Thyroid gland (tissue), 4 donors: ENCODE measurements at places on chromosomes 2 and 18. TPM values are rescaled to one million over a fixed set of nuclear protein-coding genes. Genes with fewer than 3 reads are reported as not detected.

- DNase-seq = no peak
These were observed 119.7 kb downstream of the PMAIP1 start for GRCh38 chr18:60019463-60019840.

DNA sequence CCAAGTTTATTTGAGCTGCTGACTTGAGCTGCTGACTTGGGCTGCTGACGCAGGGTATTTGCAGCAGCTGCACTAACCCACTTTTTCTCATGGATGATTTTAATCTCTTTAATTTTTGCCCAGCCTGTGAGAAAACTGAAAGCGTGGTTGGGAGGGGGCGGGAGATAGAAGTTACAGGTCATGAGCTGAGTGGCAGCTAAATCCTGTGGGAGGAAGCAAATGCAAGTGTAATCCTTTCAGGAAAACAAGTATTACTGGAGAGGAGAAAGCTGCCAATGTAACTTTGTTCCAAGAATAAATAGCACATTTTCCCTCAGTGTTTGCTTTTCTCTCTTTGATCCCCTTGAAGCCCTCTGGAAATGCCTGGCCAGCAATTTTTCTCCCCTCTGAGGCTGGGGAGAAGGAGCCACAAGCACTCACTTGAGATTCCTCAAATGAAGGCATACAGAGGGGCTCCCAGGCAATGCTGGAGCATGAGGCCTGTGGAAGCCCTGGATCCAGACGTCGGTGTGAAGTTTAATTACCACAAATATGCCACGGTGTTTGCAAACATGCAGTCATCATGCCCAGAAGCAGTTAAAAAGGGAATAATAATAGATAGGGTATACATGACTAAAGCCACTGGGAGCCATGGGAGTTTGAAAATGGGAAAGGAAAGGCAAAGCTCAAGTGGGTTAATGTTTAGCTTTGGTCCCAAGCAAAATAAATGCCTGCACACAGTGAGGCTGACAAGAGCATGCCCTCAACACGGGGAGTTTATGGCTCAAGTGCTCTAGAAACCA is 10.4 kb upstream of the EVA1A start:
- peak; percentile 57 for DNase-seq

DNA sequence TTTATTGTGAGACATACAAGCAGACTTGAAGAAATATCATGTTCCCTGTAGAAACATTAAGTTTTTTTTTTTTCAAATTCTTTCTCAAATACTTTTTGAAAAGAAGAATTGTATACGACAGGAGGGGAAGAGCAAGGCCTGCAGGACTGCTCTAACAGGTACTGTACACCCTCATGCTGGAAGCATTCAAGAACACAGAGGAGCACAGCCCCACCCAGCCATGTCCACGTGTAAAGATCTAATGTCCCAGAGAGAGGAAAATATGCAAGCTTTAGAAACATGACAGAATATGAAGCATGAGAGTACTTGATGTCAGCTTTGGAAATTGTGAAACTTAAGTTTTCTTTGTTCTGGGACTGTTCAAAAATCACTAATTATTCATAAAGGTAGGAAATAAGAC is 191.6 kb downstream of the TTC32 start:
- DNase-seq = no peak

DNA sequence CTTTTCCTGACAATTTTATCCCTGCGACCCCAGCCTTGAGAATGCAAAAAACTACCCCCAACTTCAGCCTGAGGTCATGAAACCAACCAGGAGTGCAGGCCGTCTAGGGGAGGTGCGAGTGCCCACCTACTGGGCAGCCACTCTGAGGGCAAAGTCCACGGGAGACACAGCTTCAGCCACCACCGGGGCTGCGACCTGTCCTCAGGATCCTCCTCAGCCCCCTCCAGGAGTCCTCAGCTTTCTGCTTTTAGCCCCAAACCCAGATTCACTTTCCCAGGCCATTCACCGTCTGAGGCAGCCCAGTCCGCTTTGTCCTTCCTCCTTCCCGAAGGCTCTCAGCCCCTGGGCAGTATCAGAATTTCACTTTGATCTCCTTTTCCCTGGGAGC is 210.2 kb upstream of the TNP1 start:
- DNase-seq = no peak

GRCh38 chr18:68509902-68510301 is 205.0 kb downstream of the TMX3 start:
- no peak for DNase-seq

DNA sequence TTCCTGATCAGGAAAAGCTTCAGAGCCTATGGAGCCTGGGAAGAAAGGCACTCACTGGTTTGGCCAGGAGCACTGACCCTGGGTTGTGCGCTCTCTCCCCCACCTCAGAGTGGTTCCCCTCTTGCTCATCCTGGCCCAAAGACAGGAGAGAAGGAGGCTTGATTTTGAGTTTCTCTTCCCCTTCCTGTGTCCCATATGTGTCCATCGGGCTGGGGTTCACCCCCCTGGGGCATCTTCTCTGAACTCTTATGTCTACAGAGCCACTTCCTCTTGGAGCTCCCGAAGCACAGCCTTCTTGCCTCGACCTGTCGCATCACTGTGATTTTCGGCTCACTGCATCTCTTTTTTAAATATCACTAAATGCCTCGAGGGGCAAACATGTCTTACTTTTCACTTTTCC is 692.3 kb downstream of the RNF144A start:
- DNase-seq = no peak

GRCh38 chr2:168457190-168457895 is 1.3 kb downstream of the CERS6 start:
- DNase-seq = no peak

DNA sequence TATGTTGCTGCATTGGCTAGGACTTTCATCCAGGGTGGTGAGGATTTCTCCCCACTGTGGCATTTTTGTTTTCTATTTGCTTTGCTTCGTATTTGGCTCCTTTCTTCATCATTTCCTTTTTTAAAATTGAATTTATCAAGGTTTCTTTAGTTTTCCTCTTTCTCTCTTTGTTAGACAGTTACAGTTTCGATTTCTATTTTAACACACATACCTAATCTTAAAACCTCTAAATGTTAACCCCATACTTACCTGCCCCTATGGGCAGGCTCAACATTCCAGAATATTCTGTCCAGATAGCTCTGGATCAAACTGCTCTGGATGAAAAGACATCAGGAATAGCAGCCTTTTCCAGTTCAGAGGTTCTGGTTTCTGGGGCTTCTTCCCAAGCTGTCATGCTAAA is 49.2 kb downstream of the DIPK1C start:
- DNase-seq = no peak

DNA sequence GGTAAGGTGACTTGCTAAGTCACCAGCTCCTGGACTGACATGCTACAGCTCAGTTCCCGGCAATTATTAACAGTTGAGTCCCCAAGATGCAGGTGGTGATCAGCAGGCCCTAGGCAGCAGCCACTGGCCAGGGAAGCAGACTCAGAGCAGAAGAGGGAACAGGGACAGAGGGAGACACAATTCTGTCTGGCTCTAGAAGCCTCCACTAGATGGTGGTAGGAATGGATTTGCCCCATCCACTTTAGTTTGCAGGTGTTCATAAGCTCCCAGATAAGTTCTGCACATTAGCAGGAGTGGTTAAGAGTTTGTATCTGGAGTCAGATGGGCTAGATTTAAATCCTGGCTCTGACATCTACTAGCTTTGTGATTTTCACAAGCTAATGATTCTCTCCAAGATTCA is 25.5 kb upstream of the SLC1A4 start:
- no peak for DNase-seq

Gene DLGAP1
- 0.73 TPM for total RNA-seq

Gene SOX11
- not detected for total RNA-seq

Gene IAH1
- 67.4 TPM for total RNA-seq

Gene MOGAT1
- total RNA-seq = not detected

Gene DSG2
- total RNA-seq = 51.6 TPM

Gene CHST9
- not detected for total RNA-seq

Gene BCL2L11
- 59.9 TPM for total RNA-seq

Gene SS18
- 146 TPM for total RNA-seq

Gene SCN2A
- 0.20 TPM for total RNA-seq
